Mesenteric fat pad (tissue), 1 donor: ENCODE measurements at places on chromosomes 13 and 19. TPM values are rescaled to one million over a fixed set of nuclear protein-coding genes. Genes with fewer than 3 reads are reported as not detected.

GRCh38 chr19:35470128-35470527 is 20.1 kb downstream of the KRTDAP start:
- DNase-seq: no peak

DNA sequence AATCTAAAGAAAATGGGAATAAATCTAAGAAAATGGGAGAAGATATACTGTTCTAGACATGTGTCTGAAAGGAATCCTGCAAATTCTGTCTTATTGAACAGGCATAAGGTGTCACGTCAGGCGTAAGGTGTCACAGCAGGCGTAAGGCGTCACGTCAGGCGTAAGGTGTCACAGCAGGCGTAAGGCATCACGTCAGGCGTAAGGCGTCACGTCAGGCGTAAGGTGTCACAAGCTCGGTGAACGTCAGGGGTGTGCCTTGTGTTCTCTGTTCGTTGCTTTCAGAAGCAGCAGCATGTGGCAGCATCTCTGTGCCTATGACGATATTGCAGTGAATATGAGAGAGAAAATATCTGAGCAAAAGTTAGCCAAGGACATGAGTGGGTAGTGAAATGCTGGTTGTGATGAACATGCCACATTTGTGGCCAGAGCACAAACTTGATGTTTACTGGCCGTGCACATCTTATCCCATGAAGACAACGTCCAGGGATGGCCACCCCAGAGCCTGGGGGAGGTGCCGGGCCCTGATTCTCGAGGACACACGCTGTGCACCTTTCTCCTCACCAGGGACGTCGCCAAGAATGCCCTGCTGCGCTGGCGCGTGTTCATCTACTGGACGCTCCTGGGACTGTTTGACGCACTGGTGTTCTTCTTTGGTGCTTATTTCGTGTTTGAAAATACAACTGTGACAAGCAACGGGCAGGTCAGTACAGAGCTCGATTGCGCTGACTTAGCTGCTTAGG is 107.0 kb upstream of the MCF2L start:
- peak; percentile 69 for DNase-seq

DNA sequence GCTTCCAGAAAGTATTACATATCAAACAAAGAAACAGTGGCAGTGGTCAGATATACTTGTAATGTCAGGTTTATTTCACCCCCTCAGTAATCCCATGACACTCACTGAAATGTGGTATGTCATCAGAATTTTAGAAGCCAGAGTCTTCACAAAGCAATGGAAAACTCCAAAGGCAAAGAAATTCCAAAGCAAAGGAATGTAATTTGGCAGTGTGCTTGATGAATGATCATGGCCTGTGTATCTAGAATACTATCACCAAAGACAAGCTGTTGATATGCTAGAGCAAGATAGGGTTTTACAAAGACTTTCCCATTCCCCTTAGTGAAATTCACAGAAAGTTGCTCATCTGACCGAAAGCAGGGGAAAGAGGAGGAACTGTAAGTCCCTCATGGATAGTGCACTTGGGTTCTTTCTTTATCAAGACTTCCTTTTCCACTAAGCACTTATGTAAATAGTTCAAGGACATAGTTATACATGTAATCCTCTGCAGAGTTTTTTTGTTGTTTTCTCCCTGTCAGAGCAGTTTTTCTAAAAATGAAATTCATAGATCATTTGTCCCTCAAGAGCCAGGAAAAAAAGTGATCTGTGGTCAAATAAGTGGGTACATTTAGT is 243.4 kb downstream of the NHLRC3 start:
- DNase-seq: no peak

Gene LHB
- not detected for total RNA-seq

Gene MED26
- total RNA-seq: 12.7 TPM

Gene ZNF177
- 0.48 TPM for total RNA-seq
